ENCODE measurements at places on chromosomes 16 and 17.
A peak's percentile ranks its signal among the peaks of the same experiment; 100 is the strongest.

GRCh38 chr17:72399023-72399607, 278.3 kb downstream of the SOX9 start:
- DNase-seq = no peak

GRCh38 chr17:69508814-69509213, 94.3 kb downstream of the MAP2K6 start:
- no peak for DNase-seq

- no peak for DNase-seq
Measured at GRCh38 chr16:88919936-88920335, 53.5 kb upstream of the PABPN1L start.

- no peak for DNase-seq
Measured at GRCh38 chr16:85762970-85763369, 12.1 kb upstream of the C16orf74 start.

- DNase-seq = no peak
Measured at GRCh38 chr17:5118219-5118618, 2.4 kb downstream of the USP6 start.

- DNase-seq = no peak
Measured at GRCh38 chr17:81884520-81884919, 6.9 kb downstream of the ALYREF start.

GRCh38 chr17:80441598-80442322, 26.8 kb downstream of the ENDOV start:
- DNase-seq = no peak

DNA sequence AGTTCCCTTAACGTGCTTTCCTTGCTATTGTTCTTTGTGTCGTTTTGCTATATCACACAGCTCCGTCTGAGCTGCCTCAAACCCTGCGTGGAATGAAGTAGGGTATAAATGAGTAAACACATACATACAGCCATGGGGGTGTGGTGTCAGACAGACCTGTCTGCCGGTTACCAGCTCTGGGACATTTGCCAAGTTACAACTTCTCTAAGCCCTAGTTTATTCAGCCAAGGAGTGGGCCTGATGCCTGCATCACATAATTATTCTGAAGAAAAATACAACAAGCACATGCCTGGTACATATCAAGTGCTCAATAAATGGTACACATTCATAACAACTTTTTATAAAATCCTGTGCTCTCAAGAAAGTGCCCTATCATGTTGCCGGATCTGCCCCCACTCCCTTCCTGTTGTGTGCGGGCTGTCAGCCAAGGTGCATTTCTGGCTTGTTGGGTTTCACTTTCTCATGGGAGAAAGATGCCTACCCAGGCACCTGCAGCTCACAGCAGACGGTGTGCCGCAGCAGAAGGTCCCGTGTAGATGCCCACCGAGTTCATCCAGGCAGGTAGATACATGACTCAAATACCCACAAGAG, 30.5 kb downstream of the SMPD3 start:
- peak; percentile 51 for DNase-seq

DNA sequence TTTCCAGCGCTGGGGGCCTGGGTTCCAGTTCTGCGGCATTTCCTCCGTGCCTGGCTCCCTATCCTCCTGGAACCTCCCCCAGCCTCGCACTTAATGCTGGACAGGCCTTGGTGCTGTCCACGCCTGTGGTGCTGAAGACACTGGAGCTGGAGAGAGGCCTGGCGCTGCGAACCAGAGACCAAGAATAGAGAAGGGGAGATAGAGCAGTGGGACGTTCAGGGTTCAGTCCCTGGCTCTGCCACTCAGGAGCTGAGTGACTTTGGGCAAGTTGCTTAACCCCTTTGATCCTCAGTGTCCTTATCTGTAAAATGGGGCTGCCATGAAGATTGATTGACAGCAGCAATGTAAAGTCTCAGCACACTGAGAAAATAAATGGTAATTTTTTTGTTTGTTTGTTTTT, 11.9 kb downstream of the SBK1 start:
- no peak for DNase-seq

GRCh38 chr16:68526143-68526781, 12.8 kb upstream of the ZFP90 start:
- DNase-seq = no peak

- DNase-seq = no peak
Measured at GRCh38 chr17:19706791-19707727, 9.3 kb downstream of the SLC47A2 start.

DNA sequence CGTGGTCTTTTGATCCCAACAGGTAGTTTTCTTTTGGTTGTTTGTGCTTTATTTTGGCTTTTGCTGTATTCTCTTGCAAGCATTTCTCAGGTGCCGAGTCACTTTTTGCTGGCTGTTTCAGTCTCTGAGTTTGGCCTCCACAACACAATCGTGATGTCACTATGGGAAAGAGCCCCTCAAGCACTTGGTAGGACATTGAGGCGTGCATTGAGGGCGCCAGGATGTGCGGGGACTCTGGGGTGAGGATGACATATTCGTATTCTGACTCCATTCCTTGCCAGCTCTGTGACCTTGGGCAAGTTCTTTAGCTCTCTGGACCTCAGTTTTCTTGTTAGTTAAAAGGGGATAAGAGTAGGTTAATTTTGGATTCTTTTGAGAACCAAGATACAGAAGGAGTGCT, 13.0 kb downstream of the KSR1 start:
- DNase-seq = no peak

DNA sequence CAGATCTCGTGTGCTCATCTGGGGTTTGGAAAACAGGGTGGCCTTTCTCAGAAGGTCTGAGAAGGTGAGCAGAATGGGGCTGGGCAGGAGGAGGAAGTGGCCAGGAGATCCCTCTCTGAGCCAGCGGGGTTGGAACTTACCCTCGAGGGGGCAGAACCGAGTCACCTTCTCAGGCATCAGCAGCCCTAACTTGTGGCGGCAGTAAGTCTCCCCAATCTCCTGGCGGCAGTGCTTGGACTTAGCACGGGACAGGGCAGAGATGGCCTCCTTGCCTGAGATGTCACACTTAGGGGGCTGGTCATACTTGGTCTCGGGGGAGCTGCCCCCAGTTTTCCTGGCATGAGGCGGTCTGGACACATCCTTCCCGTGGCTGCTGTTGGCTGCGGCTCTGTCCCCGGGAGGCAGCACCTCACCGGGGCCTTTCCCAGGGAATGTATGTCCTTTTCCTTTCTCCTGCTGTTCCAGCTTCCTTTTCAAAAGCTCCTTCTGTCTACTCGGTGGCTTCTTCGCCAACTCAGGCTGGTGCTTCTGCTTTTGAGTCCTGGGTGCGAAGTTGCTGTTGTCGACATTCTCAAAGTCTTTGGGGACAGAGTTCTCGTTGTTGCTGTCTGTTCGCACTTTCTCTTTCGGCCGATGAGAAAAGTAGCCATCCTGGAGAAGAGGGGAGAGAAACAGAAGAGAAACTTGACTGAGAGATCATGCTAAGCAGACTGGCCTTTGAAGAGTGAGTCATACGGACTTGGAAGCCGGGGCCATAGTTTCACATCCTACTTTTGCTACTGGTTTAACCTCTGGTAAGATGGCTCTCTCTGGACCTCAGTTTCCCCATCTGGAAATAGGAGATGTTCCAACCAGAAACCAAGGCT, 211.7 kb downstream of the XYLT1 start:
- DNase-seq = no peak

- no peak for DNase-seq
Measured at GRCh38 chr16:54724346-54724925, 206.2 kb upstream of the IRX5 start.

DNA sequence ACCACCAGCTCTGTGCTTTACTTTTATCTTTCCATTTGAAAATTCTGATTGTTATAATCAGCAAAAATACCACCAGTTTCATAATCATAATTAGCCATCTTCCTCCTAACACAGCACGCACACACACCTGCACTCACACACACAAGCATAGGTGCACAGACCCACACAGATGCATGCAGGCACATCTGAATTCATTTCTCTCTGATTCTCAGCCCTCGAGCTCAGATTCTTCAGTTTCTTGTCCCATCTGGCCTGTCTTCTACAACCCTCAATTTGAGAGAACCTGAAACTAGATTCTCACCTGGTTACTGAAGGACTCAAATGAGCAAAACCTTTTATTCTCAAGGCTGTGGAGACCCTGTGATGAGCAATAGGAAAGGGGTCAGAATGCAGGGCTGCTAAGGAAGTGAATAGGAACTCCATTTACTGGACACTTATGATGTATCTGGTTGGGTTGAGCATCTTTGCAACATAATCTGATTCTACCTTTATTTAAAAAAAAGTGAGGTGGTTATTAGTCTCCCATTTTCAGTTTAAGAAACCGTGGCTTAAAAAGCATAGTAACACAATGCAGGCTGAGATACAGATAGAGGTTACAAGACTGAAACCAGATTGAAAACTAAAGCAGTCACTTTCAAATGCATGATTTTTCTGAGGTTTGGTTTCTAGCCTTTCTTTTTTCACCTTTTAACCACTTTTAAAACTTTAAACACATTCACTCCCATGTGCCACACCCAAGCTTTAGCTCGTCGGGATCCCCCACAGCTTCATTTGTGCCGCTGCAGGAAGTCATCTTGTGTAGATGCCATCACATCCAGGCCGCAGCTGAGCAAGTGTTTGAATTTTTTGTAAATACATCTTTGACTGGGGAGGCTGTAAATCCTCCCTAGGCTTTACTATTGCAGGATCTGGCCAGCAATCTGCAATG, 9.4 kb downstream of the KRT33A start:
- peak; percentile 20 for DNase-seq
